ENCODE measurements at places on chromosomes 16 and 17.

GRCh38 chr16:17382514-17382913, 88.2 kb downstream of the XYLT1 start:
- DNase-seq: no peak

DNA sequence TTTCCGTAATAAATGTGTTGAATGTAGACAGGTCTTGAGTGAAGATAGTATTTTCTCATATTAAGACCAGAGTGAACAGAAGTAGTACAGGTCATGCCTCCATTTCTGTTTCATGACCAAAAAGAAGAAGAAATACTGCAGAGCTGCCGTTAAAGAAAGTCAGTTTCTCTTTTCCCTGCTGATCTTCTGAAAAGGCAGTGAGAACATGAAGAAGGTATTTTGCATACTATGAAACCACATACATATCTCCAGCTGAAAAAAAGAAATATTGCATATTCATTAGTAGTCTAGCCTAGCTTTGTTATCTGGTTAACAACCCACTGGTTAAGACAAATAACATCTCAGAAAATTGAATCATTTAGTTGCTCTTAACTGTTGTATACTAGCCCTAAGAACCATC, 138.4 kb downstream of the PHKB start:
- DNase-seq: no peak

GRCh38 chr17:63631626-63632025, 9.4 kb downstream of the MAP3K3 start:
- no peak for DNase-seq

DNA sequence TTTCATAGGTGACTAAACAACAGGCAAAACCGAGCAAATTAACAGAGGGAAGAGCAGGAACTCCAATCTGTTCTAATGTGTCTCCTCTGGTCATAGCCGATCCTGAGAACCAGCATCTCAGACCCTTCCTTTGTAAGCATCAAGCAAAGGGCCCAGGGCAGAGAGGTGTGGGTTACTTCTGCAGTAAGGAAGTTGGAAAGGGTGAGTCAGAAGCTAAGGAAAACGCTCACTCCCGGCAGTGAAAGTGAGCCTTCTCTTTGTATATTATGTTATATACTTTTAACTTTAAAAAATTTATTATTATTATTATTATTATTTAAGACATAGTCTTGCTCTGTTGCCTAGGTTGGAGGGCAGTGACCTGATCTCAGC, 77.7 kb downstream of the MRM3 start:
- DNase-seq: no peak

GRCh38 chr17:17693253-17694168, 12.3 kb downstream of the RAI1 start:
- DNase-seq: no peak

- no peak for DNase-seq
Measured at GRCh38 chr17:81494626-81495377, 17.8 kb downstream of the ACTG1 start.

DNA sequence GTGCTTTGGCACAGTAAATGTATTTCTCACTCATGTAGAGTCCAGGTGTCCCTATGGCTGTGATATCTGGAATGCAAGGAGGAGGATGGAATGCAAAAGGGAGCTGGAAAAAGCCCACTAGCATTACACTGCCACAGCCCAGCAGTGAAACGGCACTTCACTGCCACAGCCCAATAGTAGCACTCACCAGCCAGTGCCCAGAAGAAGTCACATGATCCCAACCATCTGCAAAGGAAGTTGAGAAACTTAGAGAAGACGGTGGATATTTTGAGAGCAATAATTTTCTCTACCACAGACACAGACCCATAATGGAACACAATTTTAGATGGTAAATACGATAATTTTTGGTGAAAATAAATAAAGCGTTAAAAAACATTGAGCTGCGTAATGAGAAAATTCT, 51.8 kb downstream of the C16orf82 start:
- DNase-seq: no peak

Data from NCI-H460 (cell line).